ENCODE measurements at places on chromosomes 6 and 20. TPM values are rescaled to one million over a fixed set of nuclear protein-coding genes. Genes with fewer than 3 reads are reported as not detected.

BPIFA1 gene
- total RNA-seq: not detected

FERMT1 gene
- total RNA-seq: 0.14 TPM

ZNF341 gene
- total RNA-seq: 6.8 TPM

MEP1A gene
- total RNA-seq: not detected

MCHR2 gene
- total RNA-seq: not detected

GNAS-AS1 gene
- 1.9 TPM for total RNA-seq

ADGRF1 gene
- not detected for total RNA-seq

COL9A3 gene
- not detected for total RNA-seq

CDSN gene
- total RNA-seq: not detected

SNAI1 gene
- total RNA-seq: 0.31 TPM

FAM217A gene
- total RNA-seq: not detected

IP6K3 gene
- total RNA-seq: not detected

DNA sequence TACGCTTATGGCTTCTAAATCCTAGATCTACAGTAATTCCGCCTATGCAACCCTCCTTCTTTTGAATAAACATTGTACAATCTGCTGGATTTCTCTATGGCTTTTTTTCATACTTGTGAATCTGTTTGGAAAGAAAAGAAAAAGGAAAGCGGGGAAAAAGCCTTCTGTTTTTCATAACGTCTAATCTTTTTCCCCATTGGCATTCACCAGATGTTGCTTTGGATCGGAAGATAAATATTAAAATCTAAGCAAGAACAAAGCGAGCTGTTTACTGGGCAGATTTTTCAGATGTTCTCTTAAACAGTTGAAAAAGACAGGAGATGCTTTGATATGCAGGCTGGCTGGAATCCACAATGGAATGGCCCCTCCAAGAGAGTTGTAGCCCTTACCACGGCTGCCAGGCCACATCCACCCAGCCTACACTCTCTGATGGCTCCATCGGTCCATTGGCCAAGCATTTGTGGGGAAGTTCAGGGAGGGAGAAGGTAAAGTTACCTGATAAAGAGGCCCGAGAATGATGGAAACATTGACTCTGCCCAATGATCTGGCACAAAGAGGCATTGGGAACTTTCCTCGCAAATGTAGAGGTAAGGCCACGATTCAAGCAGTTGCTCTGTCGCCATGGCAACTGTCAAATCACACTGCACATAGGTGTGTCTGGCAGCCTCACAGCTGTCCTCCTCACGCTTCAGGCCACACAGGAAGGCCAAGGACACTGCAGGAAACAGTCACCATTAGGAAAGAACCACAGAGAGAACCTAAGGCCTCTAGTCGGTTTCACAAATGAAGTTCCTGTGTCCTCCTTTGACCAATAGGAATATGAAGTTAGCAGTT, 70.3 kb downstream of the PKHD1 start:
- DNase-seq: no peak

GRCh38 chr6:137358273-137358672, 135.9 kb downstream of the OLIG3 start:
- DNase-seq: no peak

GRCh38 chr6:105191351-105191750, 11.5 kb upstream of the POPDC3 start:
- no peak for DNase-seq

DNA sequence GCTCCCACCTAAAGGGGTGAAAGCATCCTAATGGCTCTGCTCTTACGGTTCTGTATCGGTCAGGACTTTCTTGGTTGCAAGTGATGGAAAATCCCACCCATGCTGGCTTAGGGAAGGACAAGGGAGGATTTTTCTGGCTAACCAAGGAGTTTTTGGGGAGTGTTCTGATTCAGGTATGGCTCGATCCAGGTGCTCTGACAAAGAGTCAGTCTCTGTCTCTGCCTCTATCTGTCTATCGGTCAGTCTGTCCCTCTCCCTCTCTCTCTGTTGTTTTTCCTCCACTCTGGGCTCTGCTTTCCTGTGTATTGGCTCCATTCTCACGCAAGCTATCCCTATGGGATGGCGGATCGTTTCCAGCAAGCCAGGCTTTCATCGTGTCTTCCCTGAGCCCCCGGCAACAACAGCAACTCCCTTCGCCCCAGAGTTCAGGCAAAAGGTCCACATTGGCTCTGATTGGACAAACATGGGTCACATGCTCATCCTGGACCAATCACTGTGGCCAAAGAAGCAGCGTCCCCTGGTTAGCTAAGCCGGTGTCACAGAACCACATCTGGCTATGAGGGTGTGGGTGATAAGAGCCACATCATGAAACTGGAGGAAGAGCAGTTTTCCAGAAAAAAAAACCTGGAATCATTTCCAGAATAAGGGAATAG, 160.3 kb downstream of the BMP7 start:
- no peak for DNase-seq

GRCh38 chr6:117411474-117411873, 14.3 kb downstream of the ROS1 start:
- no peak for DNase-seq

GRCh38 chr6:40910260-40910893, 128.6 kb downstream of the UNC5CL start:
- no peak for DNase-seq

GRCh38 chr6:41257369-41258195, 28.9 kb downstream of the TREM1 start:
- no peak for DNase-seq

GRCh38 chr6:134026597-134026996, 25.8 kb downstream of the SLC2A12 start:
- no peak for DNase-seq

- no peak for DNase-seq
These were observed 920.3 kb downstream of the EYS start for GRCh38 chr6:64786736-64787135.

DNA sequence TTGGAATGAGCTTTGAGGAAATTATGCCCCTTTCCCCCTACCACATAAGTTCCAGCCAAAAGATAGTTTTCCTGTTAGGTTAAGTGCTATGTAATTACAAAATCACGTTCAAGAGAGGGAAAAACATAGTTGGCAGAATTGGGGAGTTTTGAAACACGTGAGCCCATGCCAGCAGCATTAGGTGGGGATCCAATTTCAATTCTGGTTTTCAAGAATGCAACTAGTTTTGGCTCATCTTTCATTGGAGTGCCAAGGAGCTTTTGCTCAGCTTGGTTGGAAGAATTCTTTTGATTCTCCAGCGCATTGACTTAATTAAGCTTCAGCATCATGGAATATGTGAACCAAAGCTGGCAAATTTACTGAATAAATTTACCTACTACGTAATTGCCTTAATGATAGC, 95.9 kb downstream of the SAMD5 start:
- DNase-seq: no peak

- DNase-seq: no peak
These were observed 63.5 kb upstream of the TMEM30A start for GRCh38 chr6:75347898-75348610.

DNA sequence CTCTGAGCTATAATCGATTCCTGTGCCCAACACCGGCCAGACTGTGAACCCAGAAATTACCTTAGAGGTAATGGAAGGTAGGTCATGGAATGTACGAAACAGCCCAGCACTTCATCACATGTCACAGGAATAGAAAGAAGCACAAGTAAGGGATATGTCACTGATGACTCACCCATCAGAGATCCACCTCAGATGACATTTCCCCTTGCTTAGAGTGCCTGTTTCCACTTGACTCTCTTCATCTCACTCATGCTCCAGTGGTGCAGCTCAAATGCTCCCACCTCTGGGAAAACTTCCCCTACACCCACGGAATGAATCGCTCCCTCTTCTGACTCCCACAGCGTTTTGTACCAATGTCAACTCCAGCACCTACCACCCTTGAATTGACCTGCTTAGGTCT, 381.6 kb upstream of the CNR1 start:
- no peak for DNase-seq

DNA sequence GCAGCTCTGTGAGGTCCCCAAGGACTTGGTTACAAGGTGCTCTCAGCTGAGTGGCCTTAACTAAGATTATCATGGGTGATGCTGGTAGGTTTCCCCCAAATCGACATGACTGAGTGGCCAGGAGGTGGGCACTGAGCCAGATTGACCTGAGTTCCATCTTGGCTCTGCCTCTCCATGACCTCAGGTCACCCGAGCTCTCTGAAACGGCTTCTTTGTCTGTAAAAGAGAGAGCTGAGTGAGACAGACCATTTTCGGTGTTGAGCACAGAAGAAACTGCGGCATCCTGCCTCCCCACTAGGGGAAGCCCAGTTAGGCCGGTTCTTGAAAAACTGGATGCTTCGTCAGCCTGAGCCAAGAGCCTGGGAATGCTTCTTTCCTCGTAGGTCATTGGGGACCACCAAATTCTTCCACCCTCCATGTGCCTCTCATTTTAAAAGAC, 14.1 kb upstream of the STX16 start:
- DNase-seq: no peak

DNA sequence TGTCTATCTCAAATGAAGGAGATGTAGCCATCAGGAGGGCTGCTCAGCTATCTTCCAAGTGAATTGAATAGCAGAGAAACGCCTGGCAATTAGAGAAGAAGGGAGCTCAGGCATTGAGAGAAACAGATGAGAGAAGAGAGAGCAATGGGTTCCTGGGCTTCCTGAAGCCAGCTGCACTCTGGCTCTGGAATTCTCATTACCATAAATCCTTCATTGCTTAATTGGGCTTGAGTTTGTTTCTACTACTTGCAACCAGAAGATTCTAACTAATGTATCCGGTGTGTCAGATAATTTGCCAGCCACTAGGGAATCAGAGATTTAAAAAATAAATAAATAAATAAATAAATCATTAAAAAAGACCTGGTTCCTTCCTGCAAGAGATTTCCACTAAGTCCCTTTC, 25.0 kb upstream of the CDKAL1 start:
- no peak for DNase-seq

- no peak for DNase-seq
These were observed 101.2 kb downstream of the MYO6 start for GRCh38 chr6:75850026-75850833.

DNA sequence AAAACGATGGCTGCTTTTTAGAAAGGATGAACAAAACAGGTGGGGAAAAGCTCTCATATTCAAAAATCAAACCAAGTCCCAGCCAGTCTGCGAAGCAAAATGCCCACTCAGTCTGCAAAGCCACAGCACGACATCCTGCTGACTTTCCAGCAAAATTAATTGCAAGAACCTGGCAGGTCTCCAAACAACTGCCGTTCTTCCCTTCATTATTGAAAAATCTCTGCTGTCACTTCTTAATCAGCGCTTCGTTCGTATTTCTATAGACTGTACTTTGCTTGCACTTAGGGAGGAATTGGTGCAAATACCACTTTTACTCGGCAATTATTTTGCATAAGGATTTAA, 222.4 kb downstream of the CBLN4 start:
- no peak for DNase-seq

GRCh38 chr6:168601546-168601945, 160.6 kb downstream of the SMOC2 start:
- DNase-seq: no peak

DNA sequence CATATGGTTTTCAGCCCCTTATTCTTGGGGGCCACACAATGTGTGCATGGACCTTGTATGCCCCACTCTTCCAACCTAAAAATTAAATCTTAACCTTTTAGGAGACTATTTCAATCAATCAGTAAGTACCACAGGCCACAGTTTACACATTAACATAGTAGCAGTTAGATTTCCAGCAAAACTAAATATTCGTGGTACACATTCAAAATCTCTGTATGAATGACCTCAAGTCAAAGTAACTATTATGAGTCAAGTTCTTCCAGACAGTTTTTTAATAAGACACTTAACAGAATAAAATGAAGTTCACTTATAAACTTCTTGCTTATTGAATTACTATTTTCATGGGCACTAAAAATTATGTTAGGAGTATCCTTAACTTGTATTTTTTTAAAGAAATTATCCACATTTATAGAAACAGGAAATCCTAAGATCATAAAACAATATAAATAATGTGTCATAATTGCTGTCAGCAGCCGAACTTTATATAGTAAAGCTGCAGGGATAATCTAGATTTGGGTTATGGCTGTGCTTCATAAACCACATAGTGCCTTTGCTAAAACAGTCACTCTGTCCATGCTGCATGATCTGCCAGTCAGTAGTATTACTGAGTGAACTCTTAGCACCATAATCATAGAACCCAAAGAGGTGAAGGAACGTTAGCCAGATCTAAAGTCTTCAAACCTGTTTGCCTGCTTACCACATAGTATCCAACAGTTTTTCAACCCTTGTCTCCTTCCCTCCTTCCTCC, 21.7 kb downstream of the SEC63 start:
- no peak for DNase-seq

DNA sequence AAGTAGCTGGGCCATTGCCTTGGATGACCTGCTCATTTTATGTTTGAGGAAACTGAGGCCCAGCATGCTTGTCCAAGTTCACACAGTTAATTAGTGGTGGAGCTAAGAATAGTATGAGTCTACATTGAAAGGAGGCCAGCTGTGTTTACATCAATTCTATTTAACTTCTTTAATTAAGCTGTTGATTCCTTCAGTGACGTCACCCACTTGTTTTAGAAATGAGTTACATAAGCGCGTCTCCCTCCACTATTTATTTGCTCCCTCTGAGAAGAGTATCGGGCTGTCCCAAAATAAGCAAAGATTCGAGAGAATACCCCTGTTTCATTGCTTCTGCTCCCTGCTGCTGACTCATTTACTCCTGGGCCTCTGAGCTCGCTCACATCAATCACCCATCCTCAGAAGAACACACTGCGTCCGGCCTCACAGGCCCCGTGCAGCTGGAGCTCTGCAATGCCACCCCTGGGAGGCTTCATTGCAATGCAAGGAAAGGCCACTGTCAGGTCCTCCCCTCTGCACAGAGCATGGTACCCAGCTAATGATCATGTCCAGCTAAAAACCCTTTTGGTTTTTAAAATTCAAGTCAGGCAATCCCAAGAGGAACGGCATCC, 74.8 kb upstream of the BMP2 start:
- DNase-seq: no peak

GRCh38 chr6:161394437-161394836, 120.6 kb upstream of the AGPAT4 start:
- DNase-seq: no peak

GRCh38 chr6:131366223-131366622, 206.8 kb upstream of the ARG1 start:
- DNase-seq: no peak
